ENCODE measurements at places on chromosomes 7 and 10.

GRCh38 chr10:11462071-11462470 lies 149.4 kb downstream of the USP6NL start:
- DNase-seq = no peak

DNA sequence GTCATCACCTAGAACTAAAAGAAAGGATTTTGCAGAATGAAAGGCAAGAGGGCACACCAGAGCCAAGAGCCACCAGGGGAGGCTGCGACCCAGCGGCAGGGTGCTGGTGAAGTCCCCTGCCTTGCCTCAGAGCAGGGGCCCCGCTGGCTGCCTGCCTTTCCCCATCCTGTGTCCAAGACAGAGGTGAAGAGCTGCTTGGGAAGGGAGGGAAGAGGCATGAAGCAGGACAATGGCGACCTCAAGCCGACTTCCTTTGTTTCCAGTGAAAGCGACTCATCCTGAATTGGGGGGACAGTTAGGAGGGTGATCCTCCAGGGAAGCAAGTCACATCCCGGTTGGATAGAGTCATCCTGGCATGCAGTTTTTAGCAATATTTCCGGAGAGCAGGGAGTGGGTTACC lies 255.5 kb upstream of the YAE1 start:
- DNase-seq = no peak

DNA sequence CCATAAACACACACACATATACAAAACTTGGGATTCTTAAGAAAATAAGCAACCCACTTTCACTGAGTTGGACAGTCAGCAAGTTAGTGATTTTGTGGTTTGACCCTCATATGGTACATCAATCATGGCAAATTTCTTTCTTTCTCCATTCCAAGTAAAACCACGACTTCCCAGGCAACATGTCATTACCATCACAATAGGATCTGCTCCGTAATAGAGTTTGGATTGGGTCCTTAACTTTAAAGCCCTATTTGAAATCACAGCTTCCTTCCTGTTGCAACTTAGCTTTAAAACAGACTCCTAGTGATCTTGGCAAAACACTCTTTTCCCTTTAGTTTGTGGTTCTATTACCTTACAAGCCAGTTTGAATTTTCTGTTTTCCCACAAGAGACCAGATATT lies 483.6 kb downstream of the INHBA start:
- no peak for DNase-seq

DNA sequence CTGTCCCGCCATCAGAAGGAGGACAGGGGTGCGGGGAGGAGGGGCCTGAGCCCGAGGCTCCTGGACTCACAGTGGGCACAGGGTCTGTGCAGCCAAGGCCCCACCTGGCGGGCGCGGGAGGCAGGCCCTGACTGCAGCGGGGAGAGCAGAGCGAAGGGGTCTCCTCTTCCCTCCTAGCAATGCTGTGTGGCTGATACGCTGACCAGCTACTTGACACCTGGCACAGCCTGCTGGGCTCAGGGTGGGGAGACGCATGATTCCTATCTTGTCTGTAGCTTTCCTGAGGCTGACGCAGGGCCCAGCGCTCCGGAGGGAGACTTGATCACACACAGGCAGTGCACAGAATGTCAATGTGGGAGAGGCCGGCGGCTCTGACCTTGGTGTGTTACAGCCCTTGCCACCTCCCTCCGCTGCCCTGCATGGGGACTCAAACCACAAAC lies 174.9 kb downstream of the ELFN1 start:
- DNase-seq = no peak

- no peak for DNase-seq
These were observed 131.8 kb downstream of the BMPER start for GRCh38 chr7:34036972-34037792.

GRCh38 chr10:125878957-125879835 lies 1.9 kb downstream of the DHX32 start:
- no peak for DNase-seq

- no peak for DNase-seq
These were observed 50.8 kb downstream of the ALOX5 start for GRCh38 chr10:45424668-45425404.

DNA sequence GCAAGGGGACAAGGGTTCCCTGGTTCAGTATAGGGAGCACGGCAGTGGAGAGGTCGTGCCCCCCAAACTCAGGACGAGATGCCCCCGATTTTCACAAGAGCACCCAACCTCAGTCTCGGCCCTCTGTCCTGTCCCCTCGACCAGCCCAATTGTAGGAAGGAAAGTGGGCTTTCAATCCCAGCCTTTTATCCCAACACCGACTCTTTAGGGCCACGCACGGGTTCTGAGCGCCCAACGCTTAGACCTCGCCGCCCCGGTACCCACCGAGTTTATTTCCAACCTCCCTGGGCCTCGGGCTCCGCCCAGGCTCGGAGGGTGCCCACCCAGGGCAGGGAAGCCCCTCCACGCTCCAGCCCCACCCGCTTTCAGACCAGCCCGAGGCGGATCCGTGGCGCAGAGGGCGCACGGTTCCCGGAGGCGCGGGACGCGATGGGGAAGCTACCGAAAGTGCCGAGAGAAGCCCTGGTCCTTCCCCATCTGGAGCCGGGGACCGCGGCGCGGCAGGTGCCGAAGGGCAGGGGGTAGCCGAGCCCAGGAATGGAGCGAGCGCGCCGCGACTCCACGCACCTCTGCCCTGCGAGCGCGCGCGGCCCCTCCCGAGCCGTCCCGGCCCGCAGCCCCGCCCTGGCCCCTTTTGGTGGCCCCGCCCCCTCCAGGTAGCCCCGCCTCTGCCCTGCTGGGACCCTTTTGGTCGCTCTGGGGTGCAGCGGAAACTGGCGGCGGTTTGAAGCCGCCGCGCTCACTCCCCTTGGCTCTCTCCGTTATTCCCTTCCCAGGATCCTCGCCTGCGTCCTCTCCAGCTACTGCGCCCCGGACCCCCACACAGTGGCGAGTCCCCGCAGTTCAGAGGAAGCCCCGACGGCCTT lies 20.4 kb downstream of the GRID2IP start:
- DNase-seq = peak; percentile 54

DNA sequence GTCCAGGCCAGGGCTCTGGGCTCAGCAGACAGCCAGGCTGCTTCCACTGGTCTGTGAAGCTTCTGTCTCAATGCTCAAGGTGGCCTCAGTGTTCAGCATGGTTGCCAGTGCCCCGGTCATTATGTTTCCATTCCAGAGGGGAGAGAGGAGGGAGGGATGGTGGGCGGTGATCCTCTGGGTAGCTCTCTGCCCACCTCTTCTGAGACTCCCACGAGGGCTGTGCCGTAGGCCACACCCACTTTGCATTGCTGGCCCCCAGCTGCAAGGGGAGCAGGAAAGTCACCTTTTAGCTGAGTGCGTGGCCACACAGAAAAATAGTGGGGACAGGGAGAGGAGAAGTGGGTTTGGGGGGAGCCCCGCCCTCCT lies 42.5 kb downstream of the FOXK1 start:
- DNase-seq = no peak

- DNase-seq = no peak
These were observed at the start of gene CPN1 for GRCh38 chr10:100081075-100082001. CPN1 (minus strand) TSS chr10:100081869; CDS start chr10:100081625, 244 bp downstream.

GRCh38 chr10:131852176-131852822 lies 48.5 kb upstream of the PPP2R2D start:
- DNase-seq = no peak

DNA sequence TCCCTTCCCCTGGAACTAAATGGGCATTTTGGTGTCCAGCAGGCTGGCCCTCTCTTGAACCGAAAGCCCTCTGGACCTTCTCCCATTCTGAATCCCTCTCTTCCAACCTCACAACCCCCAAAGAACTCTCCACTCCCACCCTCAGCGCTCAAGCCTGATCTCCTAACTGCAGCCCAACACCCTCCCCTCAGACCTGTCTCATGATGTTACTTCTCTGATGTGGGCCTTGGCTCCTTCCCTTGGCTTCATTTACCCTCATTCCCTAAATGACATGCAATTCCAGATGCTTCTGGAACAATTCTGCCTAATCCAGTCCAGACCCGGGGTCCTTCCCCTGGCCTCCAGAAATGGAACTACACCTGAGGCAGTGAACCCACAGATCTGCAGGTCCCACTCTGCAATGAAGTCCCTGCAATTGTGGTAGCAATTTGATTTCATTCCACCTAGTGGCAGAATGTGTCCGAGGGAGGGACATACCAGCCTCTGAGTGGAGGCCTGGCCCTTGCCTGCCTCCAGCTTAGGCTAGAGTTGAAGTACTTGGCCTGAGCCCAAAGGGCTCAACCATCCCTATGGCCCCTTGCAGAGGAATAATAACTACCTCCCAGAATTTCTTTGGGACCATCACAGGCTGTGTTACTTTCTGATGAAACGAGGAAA lies 4.1 kb upstream of the CEP41 start:
- DNase-seq = no peak

GRCh38 chr10:129545261-129545660 lies 78.2 kb downstream of the MGMT start:
- DNase-seq = no peak

DNA sequence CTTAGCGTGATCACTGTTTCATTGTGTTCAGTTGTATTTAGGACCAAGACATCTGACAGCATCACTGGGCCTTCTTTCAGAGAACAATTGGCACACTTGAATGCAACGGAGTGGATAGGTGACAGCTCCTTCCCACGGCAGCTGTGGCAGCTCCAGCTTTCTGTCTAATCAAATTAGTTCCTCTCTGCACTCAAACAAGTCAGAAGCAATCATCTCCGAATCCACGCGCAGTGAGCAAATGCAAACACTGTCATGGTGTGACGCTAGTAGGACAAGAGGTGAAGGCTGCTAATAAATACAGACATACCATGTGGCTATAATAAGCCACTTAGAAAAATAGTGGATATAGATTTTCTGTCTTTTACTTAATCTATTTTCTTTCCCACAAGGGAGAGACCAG lies 542.4 kb downstream of the ACTR3B start:
- no peak for DNase-seq

GRCh38 chr7:69893906-69894305 lies 295.6 kb downstream of the AUTS2 start:
- no peak for DNase-seq

- DNase-seq = no peak
These were observed 445 bp downstream of the SSBP1 start for GRCh38 chr7:141738592-141739013.

- DNase-seq = no peak
These were observed 1158.4 kb upstream of the AUTS2 start for GRCh38 chr7:68439897-68440296.

DNA sequence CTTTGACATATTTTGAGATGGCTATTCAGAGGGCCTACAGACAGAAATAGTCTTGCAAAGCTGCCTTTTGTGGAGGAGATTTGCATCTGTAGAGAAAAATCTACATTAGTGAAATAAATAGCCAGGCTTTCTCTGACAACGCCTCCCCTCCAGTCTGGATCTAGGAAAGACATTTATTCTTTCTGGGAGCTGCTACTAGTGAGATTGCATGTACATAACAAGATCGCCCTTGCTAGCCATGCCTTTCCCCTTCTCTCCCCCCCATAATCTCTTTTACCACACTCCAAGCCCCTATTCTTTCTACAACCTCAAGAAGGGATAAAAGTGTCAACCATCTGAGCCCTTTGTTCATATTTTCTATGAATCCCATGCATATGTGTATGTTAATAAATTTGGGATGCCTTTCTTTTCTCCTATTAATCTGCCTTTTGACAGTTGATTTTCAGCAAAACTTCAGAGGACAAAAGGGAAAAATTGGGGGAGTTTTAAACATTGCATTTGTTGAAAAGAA lies 194.2 kb downstream of the SNX13 start:
- no peak for DNase-seq

GRCh38 chr10:55426138-55426537 lies 625.1 kb upstream of the PCDH15 start:
- no peak for DNase-seq

- DNase-seq = peak; percentile 27
These were observed 33.7 kb downstream of the DDC start for GRCh38 chr7:50531401-50531911.

DNA sequence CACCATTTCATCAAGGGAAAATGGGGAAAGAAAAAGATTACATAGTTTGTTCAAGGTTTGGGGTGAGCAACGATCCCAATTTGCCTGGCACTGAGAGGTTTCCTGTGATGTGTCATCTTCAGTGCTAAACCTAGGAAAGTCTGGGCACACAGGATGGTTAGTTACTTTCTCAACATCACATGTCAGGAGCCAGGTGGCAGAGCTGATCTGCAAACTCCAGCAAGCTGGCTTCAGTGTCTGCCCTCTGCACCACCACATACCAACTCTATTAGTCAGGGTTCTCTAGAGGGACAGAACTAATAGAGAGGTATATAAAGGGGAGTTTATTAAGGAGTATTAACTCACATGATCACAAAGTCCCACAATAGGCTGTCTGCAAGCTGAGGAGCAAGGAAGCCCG lies 11.3 kb downstream of the ADAM12 start:
- no peak for DNase-seq

DNA sequence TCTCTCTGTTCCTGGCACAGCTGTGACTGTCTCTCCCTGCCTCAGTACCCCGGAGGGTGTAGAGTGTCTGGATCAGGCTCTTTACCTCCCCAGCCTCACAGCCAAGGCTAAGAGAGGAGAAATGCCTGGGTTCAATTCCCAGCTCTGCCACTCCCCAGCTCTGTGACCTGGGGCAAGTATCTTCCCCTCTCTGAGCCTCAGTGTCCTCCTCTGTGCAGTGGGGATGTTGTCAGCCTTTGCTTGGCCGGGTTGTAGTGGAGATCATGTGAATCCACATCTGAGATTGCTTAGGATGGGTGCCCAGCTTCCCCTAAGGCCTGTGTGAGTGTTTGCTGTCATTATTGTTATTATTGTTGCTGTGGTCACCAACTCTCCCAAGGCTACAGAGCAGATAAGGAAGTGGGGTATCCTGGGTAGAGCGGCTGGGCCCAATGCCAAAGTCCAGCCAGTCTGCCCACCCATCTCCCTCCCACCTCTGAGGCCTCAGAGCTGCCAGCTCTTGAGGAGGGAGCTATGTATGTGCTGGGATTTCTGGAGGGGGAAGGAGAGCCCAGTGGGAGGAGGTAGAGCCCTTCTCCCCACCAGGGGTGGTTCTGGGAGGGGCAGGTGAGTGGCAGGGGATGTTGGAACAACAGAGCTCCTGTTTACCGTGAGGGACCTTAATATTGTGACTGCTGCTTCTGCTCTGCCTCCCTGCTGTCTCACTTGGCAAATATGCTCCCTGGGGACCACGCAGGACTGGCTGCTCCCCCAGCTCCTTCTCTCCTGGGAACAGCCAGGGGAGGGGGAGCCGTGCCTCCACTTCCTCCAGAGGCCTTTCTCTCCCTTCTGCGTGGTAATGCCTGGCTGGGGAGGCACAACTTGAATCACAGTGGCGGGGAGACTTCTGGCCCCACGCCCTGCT lies 170.5 kb downstream of the RPS24 start:
- DNase-seq = no peak

Measured in stimulated activated CD4-positive, alpha-beta T cell treated with anti-CD3 and anti-CD28 coated beads, Interleukin-15, amount 100 ng/mL, for 48 hours (primary cell).